ENCODE measurements at places on chromosomes 3 and 15. TPM values are rescaled to one million over a fixed set of nuclear protein-coding genes. Genes with fewer than 3 reads are reported as not detected.

ZNF80 gene
- not detected for total RNA-seq

DNAH12 gene
- total RNA-seq = 0.22 TPM

SLC2A2 gene
- not detected for total RNA-seq

GP5 gene
- 0.22 TPM for total RNA-seq

C3orf49 gene
- not detected for total RNA-seq

RLBP1 gene
- not detected for total RNA-seq

AGBL1 gene
- total RNA-seq = 0.19 TPM

DENND4A gene
- 19.1 TPM for total RNA-seq

MYO5A gene
- 11.4 TPM for total RNA-seq

LMAN1L gene
- total RNA-seq = 7.9 TPM

SAMD7 gene
- total RNA-seq = not detected

IL12A gene
- 0.51 TPM for total RNA-seq

IL17RB gene
- 0.08 TPM for total RNA-seq

CPLX3 gene
- 0.67 TPM for total RNA-seq
